Activated CD8-positive, alpha-beta memory T cell treated with anti-CD3 and anti-CD28 coated beads for 24 hours (primary cell): ENCODE measurements at places on chromosomes 4 and X.

DNA sequence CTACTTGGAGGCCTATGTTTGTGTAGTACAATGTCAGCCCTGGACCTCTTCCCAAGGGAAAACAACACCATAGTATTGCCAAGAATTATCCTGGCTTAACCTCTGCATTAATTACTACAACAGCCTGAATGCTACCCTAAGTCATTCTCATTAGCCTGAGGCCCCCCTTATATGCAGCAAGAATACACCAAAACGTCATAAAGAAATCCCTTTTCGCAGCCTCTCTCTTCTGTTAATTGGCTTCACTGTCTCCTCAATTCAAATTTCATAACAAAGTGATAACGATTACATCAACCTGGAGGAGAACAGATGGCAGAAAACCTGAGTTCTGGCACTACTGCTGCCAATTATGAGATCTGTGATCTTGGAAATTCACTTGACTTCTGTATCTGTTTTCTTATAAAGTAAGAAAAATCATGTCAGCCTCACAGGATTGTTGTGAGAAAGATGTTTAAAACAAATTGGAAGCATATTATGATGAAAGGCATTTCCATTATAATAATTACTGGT, 1663.1 kb downstream of the STIM2 start:
- no peak for DNase-seq

DNA sequence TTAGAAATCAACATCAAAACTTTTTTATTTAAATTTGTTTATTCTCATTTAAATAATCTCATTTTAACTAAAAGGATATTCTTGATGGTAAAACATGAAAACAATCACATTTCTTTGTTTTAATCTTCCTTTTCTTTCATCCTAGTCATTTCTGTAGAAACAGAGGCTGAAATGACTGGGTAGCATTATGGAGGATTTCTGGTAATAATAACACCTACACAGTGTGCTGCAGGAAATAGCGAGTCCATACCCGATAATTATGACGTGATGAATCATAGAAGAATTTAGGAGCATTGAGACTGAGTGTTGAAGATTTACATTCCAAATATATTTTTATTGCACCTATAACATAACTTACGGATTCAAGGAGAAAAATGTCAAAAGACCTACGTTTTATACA, 31.4 kb upstream of the BBS12 start:
- DNase-seq, result no peak

- no peak for DNase-seq
Observed at GRCh38 chr4:38957893-38958292, 74.3 kb downstream of the TMEM156 start.

GRCh38 chr4:26858035-26858918, 2.4 kb upstream of the STIM2 start:
- DNase-seq, result no peak

DNA sequence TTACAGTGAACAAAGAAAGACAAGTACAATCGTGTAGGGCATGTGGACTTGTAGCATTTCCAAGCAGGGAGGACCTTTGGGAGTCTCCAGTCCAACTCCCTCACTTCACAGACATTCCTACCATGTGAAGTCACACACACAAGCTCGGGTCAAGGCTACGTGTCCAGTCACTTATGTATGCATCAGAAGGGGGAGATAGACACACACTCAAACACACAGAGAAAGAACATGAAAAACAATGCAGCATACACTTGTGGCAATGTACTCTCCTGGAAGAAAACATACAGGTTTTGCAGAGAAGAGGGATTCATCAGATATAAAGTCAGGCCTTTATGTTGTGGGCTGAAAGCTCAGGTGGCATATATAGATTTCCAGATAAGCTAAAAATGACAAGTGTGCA, 136.1 kb upstream of the MID1 start:
- no peak for DNase-seq

DNA sequence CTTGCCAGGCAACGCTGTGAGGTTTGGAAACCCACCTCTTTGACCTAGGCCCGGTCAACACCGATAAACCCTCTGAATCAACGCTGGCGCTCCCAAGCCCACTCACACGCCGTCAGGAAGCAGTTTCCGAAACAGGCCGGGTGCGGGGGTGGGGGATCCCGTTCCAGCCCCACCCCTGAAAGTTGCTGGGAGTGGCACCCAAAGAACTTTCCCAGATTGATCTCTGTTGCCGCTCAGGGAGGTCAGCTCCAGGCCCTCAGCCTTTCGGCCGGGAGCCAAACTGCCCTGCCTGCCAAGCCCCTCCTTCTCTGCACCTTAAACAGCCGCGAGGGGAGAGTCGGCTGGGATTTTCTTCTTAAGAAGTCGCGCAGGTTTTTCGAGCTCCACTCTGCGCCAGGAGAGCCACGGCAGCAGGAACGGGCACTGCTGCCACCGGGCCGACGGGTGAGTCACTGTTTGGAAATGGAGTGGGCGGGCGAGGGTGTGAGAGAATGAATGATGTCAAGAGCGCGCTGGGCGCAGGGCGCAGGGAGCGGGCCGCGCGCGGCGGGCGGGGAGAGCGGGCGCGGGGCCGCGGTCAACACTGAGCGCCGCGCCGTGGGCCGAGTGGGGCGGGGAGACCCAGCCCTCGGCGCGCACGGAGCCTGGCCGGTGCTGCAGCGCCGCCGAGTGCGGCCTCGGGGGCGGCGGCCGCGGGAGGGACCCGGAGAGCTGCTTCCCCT, at the start of gene SGMS2:
TSS of gene SGMS2 (plus strand) at position 583 of the 722 bp plus-strand sequence. CDS start 70,622 bp downstream, outside the sequence.
- peak; percentile 77 for DNase-seq

- DNase-seq, result no peak
Observed at GRCh38 chr4:83850435-83850834, 314.5 kb downstream of the GPAT3 start.
